Ascending aorta (tissue), 2 donors: ENCODE measurements at places on chromosomes 2 and 18. TPM values are rescaled to one million over a fixed set of nuclear protein-coding genes. Genes with fewer than 3 reads are reported as not detected.

DNA sequence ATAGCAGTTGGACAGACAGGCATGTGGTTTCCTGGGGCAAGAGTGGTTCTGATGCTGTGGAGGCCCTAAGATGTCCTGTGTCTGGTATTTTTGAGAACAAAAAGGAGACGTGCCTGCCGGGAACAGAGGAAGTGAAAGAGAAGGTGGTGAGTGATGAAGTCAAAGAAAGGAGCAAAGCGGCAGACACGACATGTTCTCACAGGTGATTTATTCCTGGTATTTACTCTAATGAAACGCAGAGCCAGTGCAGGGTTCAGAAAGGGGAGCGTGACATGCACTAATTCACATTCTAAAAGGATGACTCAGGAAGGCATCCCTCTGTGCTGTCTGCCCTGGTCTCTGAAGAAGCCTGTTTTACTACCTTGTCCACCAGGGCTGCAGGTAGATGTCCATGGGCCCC, 211.0 kb downstream of the KCNE4 start:
- no peak for DNase-seq
- H3K4me1 ChIP-seq = no peaks in the 10 kb centered on the region
- no peak overlapping the region for H3K4me3 ChIP-seq
- H3K27me3 ChIP-seq = no peaks in the 10 kb centered on the region
- no peaks in the 10 kb centered on the region for H3K36me3 ChIP-seq

GRCh38 chr2:39027421-39027820, 93.4 kb downstream of the SOS1 start:
- no peaks in the 10 kb centered on the region for H3K36me3 ChIP-seq
- H3K27ac ChIP-seq = no peak overlapping the region
- peaks cover 18% of the 10 kb centered on the region for H3K4me1 ChIP-seq
- no peaks in the 10 kb centered on the region for H3K27me3 ChIP-seq

GRCh38 chr2:30709516-30709915, 97.7 kb downstream of the CAPN13 start:
- DNase-seq = no peak
- no peaks in the 10 kb centered on the region for H3K27me3 ChIP-seq
- H3K36me3 ChIP-seq = no peaks in the 10 kb centered on the region

Gene C1QL2
- total RNA-seq = 11.6 TPM

Gene IL18RAP
- 0.11 TPM for total RNA-seq

Gene ANKRD23
- total RNA-seq = 4.0 TPM

Gene C18orf32
- 7.8 TPM for total RNA-seq

Gene REG3A
- total RNA-seq = not detected
